K562 (cell line): ENCODE measurements at places on chromosomes 4 and X. TPM values are rescaled to one million over a fixed set of nuclear protein-coding genes. Genes with fewer than 3 reads are reported as not detected.

DNA sequence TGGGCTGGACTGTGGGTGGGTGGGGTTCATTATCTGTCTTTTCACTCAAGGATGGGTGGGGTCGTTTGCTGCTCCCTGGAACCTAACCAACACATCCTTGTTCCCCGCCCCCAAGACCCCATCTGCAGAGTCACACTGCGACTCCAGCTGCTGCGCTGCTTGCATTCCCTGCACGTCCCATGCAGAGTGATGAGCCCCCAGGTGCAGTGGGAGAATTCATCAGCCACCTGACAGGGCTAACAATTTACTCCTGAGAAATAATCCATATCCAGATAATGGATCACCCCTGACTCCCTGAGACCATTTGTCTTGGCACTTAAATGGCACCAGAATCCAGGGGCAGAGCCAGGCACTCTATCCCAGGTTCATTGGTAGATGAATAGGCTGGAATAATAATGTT is 12.4 kb upstream of the ARHGAP36 start:
- no peaks in the 10 kb centered on the region for H3K4me1 ChIP-seq
- no peaks in the 10 kb centered on the region for H3K36me3 ChIP-seq
- H3K4me3 ChIP-seq: no peak overlapping the region
- H3K27me3 ChIP-seq: peaks cover 9% of the 10 kb centered on the region; the same call in 1 of the 3 replicates
- no peak overlapping the region for H3K27ac ChIP-seq

GRCh38 chrX:8084006-8084405 is 87.1 kb downstream of the VCX2 start:
- no peak for DNase-seq
- no peak overlapping the region for H3K27ac ChIP-seq
- H3K36me3 ChIP-seq: no peaks in the 10 kb centered on the region

DNA sequence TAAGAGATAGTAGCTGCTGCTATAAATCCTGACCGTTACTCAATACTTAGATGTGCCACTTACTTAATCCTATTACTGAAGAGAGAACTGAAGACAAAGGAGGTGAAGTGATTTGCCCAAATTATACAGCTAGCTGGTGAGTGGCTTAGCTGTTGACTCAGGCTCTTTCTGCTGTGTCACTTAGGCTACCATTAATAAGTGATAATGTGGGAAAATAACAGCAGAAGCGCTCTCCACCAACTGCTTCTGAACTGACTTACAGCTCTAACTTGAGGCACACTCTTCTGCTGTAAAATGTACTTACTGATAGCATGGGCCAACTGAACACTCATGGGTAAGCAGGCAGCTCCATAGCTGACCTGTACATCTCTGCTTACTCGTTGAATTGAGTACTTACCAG is 7.5 kb upstream of the KLHL5 start:
- H3K4me3 ChIP-seq: no peak overlapping the region
- no peak for DNase-seq
- H3K27me3 ChIP-seq: no peaks in the 10 kb centered on the region
- H3K36me3 ChIP-seq: no peaks in the 10 kb centered on the region
- H3K27ac ChIP-seq: peak overlapping the region; percentile 19; the same call in 1 of the 3 replicates

H2BW2 gene
- total RNA-seq: not detected in 2 replicates

MAOB gene
- total RNA-seq: 0.09 and 0.13 TPM in 2 replicates

ITIH6 gene
- not detected in 2 replicates for total RNA-seq

GRCh38 chrX:23344238-23344903 is 9.7 kb downstream of the PTCHD1 start:
- no peaks in the 10 kb centered on the region for H3K27me3 ChIP-seq
- no peak overlapping the region for H3K27ac ChIP-seq
- H3K4me3 ChIP-seq: no peak overlapping the region
- DNase-seq: no peak
